Left cardiac atrium (tissue), 4 donors: ENCODE measurements at places on chromosomes 12 and 14. TPM values are rescaled to one million over a fixed set of nuclear protein-coding genes. Genes with fewer than 3 reads are reported as not detected.

DNA sequence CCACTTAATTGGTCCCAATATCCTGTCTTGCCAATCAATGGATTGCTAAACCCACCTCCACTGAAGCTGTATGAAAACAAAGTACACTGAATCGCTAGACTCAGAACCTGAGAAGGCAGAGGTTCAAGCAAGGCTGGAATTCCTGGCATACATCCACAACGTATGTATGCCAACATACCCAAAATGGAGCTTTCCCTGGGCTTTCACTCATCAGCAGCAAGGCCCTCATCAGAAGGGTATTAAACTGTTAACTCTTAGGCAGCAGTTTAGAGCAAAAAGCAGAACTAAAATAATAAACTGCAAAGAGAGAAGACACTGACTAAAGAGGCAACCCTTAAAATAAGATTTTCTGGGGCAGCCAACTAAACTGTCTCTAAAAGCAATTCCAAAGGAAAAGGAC lies 13.6 kb downstream of the MED13L start:
- no peak for DNase-seq

DNA sequence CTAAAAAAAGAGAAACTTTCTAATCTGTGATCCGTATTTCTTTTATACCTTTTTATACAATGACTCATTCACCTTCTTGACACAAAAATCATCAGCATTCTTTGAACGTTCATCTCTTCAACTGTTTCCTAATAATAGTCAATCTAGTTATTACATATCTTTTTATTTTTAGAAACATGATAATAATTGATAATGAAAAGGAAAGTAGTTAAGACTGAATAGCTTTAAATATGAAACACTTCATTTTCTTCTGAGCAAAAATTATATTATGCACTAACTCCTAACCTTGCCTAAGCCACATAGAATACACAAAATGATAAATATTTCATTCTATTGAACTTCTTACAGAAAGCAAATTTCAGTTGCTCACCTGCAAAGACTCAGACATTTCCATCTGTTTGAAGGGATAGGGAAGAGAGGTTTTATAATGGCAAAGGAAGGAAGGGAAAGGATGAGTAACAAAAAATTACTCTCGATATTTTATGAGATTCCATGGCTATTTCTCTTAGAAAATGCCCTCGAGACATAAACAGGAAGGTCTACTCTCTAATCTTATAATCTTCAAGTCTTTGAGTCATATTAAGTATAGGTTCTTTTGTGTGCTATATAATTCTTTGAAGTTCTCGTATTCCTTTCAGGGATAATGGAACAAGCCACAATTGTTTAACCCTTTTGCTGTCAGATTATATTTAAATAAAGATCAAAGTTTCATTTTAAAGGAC lies 7.5 kb upstream of the KLHL42 start:
- DNase-seq = no peak

DNA sequence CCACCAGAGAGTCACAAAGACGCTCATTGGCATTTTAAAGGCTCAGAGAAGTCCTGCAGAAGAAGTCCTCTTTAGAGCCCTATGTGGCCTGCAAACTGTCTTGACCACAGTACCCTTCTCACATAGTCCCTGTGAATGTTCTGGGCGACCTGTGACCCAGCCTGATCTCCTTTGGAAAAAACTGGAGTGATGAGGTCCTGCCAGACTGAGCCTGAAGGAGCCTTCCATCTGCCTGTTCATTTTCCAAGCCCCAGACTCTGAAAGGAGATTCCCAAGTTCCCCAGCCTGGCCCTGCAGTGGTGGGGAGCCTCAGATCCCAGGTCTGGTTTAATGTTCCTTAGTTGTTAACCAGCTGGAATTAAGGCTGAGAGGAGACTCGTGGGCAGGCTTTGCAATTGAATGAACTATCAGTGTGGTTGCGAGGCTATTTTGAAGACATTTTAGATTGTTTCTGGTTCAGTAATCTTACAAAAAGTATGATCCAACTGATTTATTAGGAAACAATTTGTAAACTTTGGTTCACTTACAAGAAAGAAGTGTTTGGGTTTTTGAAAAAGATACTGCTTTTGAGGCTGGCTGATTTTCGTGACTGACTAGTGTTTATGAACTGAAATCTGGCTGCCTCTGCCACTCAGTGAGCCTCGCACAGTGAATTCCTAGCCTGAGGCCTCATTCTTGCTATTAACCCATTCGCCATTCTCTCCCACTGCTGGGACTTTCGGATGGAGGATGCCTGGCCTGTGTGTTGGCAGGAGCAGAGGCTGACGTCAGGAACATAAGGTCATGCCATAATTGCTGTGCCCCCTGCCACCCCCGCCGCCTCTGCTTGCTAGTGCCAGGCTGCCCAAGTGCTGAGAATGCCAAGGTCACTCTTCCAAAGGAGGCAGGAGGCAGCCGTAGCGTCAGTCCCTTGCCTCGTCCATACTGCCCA lies 249.0 kb downstream of the CACNA1C start:
- peak; percentile 68 for DNase-seq

DNA sequence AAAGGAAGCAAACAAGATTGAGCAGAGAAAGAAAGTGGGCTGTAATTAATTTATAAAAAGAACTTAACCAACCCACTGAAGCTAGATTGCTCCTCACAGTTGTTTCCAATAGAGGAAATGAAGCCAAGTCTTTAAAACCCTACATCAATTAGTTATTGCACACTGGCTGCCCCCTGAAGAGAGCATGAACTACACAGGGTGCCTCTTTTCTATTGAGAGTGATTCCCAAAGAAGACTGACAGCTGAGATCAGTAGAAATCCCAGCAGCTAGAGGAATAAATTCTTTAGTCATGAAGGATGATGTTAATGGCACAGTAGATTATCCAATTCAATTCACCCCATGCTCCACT lies 8.6 kb upstream of the USP15 start:
- no peak for DNase-seq

GRCh38 chr12:11863478-11863906 lies 207.2 kb upstream of the BCL2L14 start:
- peak; percentile 64 for DNase-seq

DNA sequence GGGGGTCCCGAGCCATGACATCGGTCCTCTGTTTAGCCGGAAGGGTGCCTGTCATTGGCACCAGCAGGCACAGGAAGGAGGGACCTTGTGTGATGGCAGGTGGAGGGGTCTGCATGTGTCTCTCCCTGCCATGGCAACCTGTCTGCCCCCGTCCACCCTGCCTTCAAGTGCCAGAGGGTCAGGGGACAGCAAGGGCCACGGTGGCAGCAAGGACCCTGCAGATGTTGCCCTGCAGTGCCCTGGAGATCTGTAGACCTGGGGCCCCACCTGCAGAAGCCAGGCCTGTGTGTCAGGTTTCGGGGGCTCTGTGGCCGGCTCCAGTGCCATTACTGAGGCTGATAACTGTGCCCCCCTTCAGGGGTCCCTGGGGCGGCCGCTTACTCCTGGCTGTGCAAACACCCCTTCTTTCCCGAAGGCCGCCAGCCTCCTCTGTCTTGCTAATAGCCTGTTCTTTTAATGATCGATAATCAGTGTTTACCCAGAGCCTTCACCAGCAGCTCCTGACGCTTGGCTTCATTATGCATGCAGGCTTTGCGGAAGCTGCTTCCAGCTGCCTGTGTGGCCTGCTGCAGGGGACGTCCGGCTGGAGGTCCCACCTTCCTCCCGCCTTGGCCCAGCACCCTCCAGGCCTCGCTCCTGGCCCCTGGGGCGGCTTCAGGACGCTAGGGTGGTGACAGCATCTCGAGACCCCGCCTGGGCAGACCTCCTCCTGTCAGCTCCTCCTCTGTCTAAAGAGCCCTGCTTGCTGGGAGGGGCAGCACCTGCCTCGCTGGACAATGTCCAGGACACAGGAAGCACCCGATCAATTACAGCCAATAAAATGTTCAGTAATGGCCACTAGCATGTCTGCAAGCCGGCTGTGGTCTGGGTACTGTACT lies 153.0 kb downstream of the KIF26A start:
- DNase-seq = peak; percentile 11

GRCh38 chr12:517538-517937 lies 57.8 kb downstream of the B4GALNT3 start:
- DNase-seq = no peak

Gene DPPA3
- total RNA-seq = not detected

Gene KRT73
- total RNA-seq = not detected

Gene RTN1
- total RNA-seq = 3.0 TPM
